ENCODE measurements at places on chromosomes 5 and 9.

GRCh38 chr9:71571186-71571585, 197.1 kb downstream of the CEMIP2 start:
- no peak for DNase-seq

- DNase-seq, result no peak
These were observed 64.3 kb downstream of the MVB12B start for GRCh38 chr9:126390923-126391322.

- no peak for DNase-seq
These were observed 577.7 kb upstream of the FTMT start for GRCh38 chr5:121273833-121274433.

DNA sequence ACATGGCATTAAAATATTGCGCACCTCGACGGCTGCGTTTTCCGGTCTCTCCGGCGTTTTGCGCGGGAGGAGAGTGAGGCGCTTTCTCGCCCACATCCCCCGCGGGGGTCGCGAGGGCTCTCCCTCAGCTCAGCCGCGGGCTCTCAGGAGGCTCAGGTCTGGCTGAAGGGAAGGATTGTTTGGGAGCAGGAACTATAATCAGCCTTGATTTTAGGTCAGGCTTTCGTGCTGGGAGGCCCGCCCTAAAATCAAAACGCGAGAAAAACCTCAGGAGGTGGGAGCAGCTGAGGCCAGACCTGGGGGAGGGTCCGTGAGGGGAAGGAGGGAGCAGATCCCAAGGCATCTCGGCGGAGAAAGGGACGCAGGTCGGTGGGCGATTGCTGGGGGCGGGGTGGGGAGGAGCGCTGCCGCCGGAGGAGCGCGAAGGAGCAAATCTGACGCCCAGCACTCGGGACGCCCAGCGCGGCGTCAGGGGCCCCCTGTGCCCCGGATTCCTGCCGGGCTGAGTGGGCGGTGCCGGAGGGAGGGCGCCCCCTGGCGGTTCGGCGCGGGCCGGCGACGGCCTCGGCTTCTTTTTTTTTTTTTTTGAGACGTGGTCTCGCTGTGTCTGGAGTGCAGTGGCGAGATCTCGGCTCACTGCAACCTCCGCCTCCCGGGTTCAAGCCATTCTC, 18.7 kb upstream of the RNF130 start:
- DNase-seq, result peak; percentile 89

DNA sequence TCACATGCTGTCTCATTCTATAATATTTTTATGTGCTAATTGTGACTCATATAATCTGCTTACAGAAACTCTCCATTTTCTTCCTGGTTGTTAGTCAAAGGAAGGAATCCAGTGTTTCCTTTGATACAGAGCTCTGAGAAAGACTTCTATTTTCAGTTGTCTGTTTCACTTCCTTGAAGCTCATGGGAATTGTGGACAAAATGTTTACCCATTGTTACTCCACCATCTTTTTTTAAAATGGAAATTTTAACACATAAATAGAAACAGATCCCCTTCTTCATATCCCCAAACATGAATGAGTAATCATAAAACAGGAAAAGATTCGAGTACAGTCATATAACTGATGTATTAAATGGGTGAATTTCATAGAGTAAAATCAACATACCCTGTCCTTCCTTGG, 42.0 kb upstream of the KCNN2 start:
- no peak for DNase-seq

DNA sequence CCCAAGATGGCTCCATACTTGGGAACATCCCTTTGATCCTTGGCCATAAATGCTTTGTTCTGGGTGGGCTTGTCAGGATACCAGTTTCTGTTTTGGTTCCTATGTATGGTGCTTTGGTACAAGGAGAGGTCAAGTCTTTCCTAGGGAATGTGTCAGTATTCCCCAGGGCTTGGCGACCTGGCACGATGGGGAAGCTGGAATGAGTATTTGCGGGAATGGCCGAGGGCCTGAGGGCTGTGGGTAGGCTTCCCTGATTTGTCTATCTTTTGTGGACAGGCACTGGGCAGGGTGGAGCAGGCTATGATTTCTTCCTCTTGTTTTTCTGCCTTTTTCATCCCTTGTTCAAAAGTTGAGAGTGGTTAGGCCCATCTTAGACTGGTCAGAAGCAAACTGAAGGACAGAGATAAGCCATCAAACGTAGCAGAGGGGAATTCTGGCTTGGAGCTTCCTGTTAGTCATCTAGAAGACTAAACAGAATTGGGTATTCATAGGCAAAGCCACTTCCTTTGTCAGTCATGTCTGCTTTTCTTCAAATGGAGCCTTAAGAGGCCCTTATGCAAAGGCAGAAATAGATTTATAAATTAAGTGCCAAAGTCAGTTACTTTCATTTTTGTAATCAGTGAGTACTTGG, 13.7 kb downstream of the DOCK2 start:
- no peak for DNase-seq

- DNase-seq, result peak; percentile 92
These were observed 146.1 kb downstream of the GAS1 start for GRCh38 chr9:86801246-86801645.

DNA sequence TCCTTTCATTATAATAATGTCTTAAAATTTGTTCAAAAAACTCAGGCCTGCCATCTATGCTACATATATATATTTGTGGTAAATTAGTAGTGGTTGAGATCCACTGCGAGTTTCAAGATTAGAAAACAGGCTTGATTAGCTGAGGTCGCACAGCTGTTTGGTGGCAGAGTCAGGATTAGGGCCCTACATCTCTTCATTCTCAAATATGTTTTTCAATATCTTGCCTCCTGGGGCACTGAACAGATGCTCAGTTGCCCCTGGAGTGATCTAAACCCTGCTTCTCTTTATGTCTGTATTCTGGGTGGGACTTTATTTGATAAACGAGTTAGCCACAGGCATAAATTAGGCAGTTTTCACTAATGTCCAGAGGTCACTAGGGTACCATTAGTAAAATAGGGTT, 27.8 kb upstream of the CEP120 start:
- no peak for DNase-seq

GRCh38 chr5:155278532-155278931, 265.0 kb downstream of the KIF4B start:
- DNase-seq, result no peak

GRCh38 chr5:148972974-148973374, 89.9 kb downstream of the SH3TC2 start:
- peak; percentile 69 for DNase-seq

DNA sequence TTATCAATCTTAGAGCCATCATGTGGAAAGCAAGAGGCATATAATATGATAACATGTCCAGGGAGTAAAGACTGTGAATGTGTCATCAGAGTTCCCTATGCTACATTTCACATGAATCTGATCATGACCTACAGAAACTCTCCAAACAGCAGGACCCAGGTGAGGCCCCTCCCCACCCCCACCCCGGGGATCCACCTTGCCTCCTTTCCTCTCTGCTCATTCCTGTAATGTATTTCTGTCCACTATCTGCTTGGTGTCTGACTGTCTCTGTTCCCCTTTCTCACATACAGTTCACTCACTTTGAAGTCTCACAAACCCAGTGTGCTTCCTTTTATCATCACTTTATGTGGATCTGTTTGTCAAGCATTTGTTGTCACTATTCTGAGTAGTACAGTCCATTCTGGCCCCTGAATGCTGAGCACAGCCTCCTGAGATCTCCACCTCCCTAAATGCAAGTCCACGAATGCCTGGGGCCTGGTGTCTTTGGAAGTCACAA, 76.4 kb upstream of the SMARCA2 start:
- no peak for DNase-seq
